Regular cardiac myocyte (primary cell): ENCODE measurements at places on chromosomes 1 and 21. TPM values are rescaled to one million over a fixed set of nuclear protein-coding genes. Genes with fewer than 3 reads are reported as not detected.

Gene PTGFR
- 12.7 and 16.9 TPM in 2 replicates for total RNA-seq

Gene C8A
- total RNA-seq: not detected in 2 replicates

Gene LEFTY2
- total RNA-seq: under 0.01 TPM in 1 of 2 replicates, not detected in the other

Gene CFHR1
- total RNA-seq: 0.19 and 0.56 TPM in 2 replicates

Gene RAB3GAP2
- total RNA-seq: 45.1 and 48.5 TPM in 2 replicates

Gene KDM5B
- total RNA-seq: 76.9 and 107 TPM in 2 replicates

Gene FCRL2
- not detected in 2 replicates for total RNA-seq

Gene MFAP2
- 4.6 and 7.9 TPM in 2 replicates for total RNA-seq
